Uterine smooth muscle cell (primary cell): ENCODE measurements at places on chromosomes 5 and 9. TPM values are rescaled to one million over a fixed set of nuclear protein-coding genes. Genes with fewer than 3 reads are reported as not detected.

The MSMP gene
- 0.62 TPM in 1 of 2 replicates, not detected in the other for total RNA-seq

The SLC25A2 gene
- total RNA-seq = 0.50 and 0.66 TPM in 2 replicates

The ARL14EPL gene
- 0.89 TPM in 1 of 2 replicates, not detected in the other for total RNA-seq

The DMRT3 gene
- not detected in 2 replicates for total RNA-seq

The ABCA1 gene
- total RNA-seq = 109 and 125 TPM in 2 replicates
